ENCODE measurements at places on chromosomes 6 and 20.

DNA sequence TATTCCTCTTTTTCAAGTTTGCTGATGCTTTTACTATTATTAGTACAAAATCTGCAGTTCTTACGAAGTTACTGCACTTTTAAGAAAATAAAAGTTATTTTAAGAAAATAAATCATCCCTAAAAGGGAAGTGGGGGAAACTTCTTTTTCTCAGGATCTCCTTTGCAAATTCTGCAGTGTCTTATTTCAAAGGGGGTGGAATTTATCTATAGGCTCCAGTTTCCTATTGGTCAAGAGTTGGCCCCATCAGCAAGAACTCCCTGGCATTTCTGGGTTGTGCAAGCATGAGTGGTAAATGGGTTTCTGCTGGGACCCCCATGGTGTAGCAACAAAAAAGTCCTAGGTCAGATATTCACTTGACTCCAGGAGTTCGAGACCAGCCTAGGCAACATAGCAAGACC is 136.3 kb upstream of the PRDM1 start:
- no peak for DNase-seq

DNA sequence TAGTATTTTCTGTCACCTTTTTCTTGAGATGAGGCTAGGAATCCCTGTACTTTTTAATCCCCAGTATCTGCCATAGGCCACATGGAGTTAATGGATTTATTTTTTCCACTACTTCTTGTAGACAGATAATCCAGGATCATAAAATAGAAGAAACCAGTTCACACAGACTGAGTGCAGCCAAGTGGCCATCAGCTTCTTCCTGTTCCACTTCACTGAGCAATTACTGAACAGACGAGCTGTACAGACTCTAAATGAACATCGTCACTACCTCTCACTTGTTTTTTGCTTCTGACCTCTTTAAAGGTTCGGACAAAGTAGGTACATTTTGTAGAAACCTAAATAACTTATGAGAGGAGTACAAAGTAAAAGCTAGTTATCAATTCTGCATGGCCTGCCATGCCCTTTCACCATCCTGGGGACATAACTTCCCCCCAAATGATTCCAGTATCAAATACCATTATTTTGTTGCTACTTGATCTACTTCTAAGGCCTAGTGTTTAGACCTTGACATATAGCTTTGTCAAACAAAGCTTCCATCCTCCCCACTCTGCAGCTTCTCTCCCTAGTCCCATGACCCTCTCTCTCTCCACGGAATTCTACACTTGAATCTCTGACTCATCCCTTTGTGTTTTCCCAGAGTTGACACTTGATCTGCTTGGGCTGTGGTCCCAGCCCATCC is 34.4 kb upstream of the ARHGAP18 start:
- DNase-seq, result no peak

DNA sequence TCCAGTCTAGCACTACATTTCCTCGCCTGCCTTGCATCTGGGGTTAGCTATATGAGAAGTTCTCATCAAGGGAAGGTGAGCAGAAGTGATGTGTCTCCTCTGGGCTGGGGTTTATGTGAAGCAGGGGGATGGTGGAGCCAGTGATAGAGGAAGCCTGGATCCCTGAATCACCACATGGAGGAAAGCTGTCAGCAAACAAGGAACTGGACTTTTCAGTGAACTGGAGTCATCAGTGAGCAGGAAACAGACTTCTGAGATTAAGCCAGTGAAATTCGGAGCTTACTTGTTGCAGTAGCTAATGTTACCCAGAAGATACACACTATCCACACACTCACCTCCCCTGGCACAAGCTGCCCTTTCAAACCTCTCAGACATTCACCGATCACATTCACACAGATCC is 13.4 kb upstream of the TOX2 start:
- DNase-seq, result no peak

DNA sequence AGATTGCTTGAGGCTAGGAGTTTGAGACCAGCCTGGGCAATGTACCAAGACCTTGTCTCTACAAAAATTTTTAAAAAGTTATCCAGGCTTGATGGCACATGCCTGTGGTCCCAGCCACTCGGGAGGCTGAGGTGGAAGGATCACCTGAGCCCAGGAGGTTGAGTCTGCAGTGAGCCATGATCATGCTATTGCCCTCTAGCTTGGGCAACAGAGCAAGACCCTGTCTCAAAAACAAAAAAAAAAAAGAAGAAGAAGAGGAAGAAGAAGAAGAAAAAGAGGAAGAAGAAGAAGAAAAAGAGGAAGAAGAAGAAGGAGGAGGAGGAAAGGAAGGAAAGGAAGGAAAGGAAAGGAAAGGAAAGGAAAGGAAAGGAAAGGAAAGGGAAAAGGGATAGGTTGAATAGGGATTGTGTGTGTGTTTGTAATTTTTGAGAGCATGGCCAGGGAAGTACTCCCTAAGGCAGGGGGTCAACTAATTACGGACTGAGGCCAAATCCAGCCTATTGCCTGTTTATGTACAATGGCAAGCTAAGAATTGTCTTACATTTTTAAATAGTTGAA is 43.0 kb upstream of the ZNF217 start:
- DNase-seq, result no peak

- no peak for DNase-seq
These were observed 987 bp downstream of the TMEM181 start for GRCh38 chr6:158560836-158561320.

All from G401 (cell line).